Activated CD8-positive, alpha-beta memory T cell treated with anti-CD3 and anti-CD28 coated beads, Interleukin-2, amount 50 U/mL, for 4 hours (primary cell): ENCODE measurements at places on chromosomes 13 and 19.

- peak; percentile 42 for DNase-seq
These were observed 433 bp downstream of the SIX5 start for GRCh38 chr19:45768655-45768983.

DNA sequence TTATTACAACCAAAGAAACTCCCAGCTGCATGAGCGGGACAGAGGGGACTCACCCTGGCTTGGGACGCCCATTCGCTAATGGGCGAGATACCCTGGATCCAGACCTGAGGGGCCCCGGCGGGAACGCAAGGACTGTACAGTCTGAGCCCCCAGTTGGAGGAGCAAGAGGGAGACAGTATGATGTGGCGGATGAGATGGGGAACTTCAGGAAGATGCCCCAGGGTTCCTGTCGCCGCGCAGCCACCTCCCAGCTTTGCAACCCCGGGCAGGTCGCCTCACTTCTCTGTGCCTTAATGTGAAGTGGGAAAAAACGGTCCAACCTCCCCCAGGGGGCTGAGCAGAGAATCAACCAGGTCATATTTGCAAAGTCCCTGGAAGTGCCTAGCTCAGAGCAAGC, 2.5 kb downstream of the NPAS1 start:
- no peak for DNase-seq

GRCh38 chr13:90866006-90866405, 481.5 kb upstream of the MIR17HG start:
- DNase-seq: no peak

DNA sequence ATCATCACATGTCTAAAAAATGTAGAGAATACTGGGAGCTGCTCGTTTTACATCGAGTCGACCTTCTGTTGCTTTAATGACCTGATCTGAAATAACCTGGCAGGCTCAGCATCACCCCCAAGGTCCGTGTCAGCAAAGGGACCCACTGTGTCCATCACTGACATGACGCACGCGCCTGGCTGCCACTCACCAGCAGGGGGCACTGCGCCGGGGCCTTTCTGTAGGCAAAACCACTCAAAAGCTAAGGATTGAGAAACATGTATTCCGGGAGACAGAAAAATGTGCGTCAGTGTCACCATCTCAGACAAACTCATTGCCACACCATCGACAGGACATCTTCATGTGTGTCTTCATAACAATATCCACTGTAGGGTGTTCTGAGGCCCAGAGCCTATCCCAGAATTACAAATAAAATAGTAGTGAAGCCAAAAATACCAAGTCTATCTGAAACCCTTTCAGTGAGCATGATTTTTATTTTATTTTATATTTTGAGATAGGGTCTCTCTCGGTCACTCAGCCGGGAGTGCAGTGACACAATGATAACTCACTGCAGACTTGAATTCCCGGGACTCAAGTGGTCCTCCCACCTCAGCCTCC, 130.3 kb upstream of the LSM14A start:
- peak; percentile 71 for DNase-seq

DNA sequence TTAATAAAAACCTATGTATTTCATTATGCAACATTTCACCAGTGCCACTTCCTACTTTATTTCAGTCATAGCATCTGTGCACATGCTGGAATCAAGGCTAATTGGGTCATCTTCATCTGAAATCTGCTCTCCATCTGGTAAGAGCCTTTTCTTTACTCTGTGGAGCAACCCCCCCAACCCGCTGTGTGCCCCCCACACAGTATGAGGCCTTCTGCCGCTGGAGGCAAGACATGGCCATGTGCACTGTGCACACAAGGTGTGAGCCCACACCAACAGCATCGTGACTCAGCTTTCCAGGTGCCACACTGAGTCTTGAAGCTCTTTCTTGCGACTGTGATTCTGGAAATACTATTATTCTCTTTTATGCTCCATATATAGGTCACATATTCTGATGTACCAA, 471.0 kb downstream of the TBC1D4 start:
- DNase-seq: no peak

- no peak for DNase-seq
These were observed 25.5 kb downstream of the PLA2G4C start for GRCh38 chr19:48085076-48085475.

DNA sequence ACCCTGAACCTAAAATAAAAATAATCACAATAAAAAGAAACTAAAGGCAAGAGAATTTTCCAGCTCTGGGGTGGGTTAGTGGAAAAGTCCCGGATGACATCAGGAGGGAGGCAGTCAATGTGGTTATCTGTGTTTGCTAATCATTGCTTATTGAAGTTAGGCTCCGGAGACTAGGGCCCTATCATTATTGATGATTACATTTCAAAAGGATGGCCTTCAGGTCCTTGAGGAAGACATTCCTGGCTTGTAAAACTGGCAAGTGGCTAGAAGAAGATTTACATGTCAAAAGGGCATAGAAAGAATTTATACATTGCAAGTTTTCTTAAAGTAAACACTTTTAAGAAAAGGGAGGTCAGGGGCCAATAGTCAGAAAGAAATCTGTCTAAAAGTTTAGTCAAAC, 123.4 kb downstream of the POSTN start:
- no peak for DNase-seq
